ENCODE measurements at places on chromosomes 16 and 17. TPM values are rescaled to one million over a fixed set of nuclear protein-coding genes. Genes with fewer than 3 reads are reported as not detected.

Gene HOXB4
- 3.4 TPM for polyA plus RNA-seq

Gene SALL1
- 0.10 TPM for polyA plus RNA-seq

Gene AATK
- 0.10 TPM for polyA plus RNA-seq

Gene TBX6
- not detected for polyA plus RNA-seq

Gene NTN3
- 0.08 TPM for polyA plus RNA-seq

Gene LRRC37A
- 0.84 TPM for polyA plus RNA-seq

Gene SOX15
- polyA plus RNA-seq: 0.78 TPM

Gene SRL
- polyA plus RNA-seq: 0.07 TPM

DNA sequence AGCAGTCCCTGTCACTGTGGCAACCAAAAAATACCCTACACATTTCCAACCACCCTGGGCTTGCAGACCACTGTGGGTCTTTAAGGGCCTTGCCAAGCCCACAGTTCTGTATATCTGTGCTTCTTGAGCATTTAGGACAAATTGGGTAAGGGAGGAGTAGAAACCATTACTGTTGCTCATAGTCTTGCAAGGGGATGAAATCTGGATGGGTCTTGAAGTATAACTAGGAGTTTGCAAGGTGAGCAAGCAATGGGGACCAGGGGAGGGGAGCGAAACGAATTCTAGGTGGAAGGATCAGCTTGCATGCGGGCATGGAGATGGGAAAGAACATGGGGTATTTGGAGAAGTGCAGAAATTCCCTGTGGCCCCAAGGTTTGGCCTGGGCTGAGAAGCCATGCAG, 202.9 kb downstream of the RAB11FIP4 start:
- no peak for DNase-seq

GRCh38 chr16:86380030-86380429, 130.3 kb upstream of the FOXF1 start:
- no peak for DNase-seq

- DNase-seq: no peak
Measured at GRCh38 chr17:44642834-44643233, 13.4 kb upstream of the MEIOC start.

- peak; percentile 17 for DNase-seq
Measured at GRCh38 chr16:79182616-79183015, 417.9 kb downstream of the MAF start.

GRCh38 chr16:73473713-73474112, 425.8 kb upstream of the ZFHX3 start:
- no peak for DNase-seq

- no peak for DNase-seq
Measured at GRCh38 chr17:56510554-56511342, 82.8 kb upstream of the NOG start.

- DNase-seq: no peak
Measured at GRCh38 chr16:51522902-51523301, 371.8 kb upstream of the SALL1 start.

- DNase-seq: no peak
Measured at GRCh38 chr16:88393034-88393433, 10.3 kb downstream of the ZNF469 start.

- DNase-seq: no peak
Measured at GRCh38 chr16:68710211-68710610, 26.9 kb upstream of the CDH1 start.

DNA sequence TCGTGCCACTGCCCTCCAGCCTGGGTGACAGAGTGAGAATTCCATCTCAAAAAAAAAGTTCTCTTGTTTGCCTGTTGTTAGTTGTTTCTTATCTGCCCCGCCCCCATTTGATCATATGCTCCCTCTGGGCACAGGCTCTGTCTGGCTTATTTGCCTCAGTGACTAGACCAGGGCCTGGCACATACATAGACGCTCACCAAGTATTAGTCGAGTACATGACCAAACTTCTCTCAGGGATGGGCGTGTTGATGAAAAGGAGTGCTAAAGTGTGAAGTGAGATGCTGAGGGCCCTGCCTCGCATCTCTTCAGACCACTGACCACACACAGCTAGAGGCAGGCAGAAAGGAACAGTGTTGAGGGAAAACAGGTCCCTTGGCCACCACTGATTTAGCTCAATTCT, 3.3 kb upstream of the HELZ start:
- no peak for DNase-seq

GRCh38 chr17:55728833-55729232, 6.2 kb upstream of the TMEM100 start:
- peak; percentile 33 for DNase-seq
